ENCODE measurements at places on chromosomes 11 and 22.

GRCh38 chr22:19831016-19831415 is 23.7 kb downstream of the GNB1L start:
- DNase-seq: no peak

DNA sequence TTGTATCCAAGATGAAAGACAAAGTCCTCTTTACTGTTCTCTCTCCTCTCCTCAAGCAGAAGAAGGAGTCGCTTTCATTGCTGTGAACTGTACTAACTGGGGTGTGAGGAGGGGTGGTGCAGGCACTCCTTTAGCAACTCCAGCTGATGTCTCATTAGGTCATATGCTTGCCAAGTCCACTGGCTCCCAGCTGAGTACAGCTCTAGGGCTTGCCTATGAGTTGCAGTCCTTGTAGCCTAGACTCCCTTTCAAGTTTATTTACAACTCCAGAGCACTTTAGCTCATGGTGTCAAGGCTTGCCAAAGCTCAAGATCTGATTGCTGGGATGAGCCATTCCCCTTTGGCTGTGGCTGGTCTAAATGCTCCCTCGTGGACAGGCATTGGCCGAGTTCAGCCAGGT is 55.1 kb upstream of the PDGFD start:
- DNase-seq: peak; percentile 28

DNA sequence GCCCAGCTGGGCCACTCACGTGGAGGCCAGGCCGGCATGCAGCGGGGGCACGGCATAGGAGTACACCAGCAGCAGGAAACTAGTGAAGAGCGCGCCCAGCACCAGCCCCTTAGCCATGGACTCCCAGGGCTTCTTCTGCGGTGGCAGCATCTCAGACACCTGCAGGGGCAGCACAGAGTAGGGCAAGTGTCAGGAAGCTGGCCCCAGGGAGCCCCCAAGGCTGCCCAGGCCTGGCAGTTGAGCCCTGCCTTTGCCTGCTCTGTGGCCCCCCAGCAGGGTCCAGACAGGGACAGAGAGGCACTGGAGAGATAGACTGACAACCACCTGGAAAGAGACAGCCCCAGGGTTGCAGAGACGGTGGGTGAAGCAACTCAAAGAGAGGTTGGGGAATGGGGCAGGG is 10.7 kb upstream of the SEC14L6 start:
- DNase-seq: no peak

DNA sequence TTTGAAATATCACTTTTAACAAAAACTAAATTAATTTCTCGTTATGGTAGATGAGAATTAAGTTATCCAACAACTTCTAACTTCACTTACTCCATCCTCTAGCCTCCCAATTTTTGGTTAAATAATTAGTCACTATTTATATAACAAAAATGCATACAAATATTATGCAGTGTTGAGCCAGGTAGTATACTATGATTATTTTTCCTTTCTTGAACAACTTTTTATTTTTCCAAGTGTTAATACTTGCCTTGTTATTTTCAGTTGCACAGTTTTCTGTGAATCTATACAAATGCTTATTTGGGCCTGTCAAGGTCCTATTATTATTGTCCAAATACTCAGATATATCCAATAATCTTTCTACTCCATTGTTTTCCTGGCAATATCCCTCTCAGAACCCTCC is 19.9 kb upstream of the CCDC83 start:
- no peak for DNase-seq

DNA sequence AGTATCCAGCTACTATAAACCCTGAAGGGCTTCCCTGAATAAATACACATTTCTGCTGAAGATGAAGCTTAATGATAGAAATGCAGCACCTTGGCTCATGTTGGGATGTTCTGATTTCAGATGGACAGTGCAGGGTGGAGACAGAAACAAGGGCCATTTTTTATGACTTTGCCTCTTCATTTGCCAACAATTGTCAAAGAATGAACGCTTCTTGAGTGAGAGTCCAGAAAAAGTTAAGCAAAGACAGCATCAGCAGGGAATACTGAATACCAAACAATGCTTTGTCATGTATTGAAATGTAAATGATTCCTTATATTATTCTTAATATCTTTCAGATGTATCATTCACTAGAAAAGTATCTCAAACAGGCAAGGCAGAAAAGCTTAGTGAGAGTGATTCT is 84.9 kb downstream of the TRPC6 start:
- DNase-seq: no peak

DNA sequence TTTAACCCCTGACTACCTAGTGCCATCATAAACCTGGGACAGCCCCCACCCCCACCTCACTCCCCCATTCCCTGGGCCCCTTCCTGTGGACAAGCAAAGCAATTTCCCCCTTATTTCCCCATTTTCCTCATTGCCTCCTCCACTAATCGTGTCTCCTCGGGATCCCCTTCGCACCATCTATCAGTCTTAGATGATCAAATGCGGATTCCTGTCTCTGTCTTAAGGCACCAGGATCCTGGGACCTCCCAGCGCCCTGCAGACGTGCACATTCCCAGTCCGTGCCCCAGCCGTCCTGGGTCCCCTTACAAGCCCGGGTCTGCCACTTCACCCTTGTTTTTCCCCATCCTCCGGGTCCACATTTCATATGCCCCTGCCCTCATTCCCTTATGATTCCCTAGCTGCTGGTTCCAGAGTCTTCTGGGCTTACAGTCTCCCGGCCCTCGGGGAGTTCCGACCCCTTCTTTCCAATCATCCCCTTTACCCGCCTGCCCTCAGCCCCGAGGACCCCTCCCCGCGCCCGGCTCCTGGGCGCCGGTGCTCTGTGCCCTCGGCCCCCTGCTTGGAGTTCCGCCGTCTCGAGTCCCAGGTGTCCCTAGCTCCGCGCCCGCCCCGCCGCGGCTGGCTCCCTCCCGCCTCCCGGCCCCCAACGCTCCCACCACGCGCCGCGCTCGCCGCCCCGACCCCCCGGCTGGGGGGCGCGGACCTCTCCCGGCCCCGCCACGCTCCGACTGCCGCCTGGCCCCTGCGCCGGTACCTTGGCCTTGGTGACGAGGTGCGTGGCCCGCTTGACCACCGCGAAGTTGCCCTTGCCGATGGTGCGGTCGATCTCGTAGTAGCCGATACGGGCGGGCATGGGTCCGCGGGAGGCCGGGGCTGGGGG is 599 bp downstream of the SIK3 start:
- DNase-seq: peak; percentile 66

DNA sequence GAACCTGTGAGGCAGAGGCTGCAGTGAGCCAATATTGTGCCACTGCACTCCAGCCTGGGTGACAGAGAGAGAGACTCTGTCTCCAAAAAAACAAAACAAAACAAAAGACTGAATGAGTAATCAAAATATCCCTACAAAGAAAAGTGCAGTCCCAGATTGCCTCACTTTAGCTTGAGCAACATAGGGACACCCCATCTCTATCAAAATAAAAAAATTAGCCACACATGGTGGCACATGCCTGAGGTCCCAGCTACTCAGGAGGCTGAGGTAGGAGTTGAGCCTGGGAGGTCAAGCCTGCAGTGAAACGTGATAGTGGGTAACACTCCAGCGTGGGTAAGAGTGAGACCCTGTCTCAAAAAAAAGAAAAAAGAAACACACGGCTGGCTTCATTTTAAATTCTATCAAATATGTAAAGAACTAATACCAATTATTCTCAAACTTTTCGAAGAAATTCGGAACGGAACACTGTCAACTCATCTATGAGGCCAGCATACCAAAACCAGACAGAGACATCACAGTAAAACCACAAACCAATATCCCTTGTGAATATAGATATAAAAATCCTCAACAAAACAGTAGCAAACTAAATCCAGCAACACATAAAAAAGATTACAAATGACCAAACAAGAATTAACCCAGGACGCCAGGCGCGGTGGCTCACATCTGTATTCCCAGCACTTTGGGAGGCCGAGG is 12.9 kb downstream of the CHEK2 start:
- no peak for DNase-seq

- no peak for DNase-seq
These were observed 84.3 kb downstream of the ARL14EP start for GRCh38 chr11:30406978-30407762.

DNA sequence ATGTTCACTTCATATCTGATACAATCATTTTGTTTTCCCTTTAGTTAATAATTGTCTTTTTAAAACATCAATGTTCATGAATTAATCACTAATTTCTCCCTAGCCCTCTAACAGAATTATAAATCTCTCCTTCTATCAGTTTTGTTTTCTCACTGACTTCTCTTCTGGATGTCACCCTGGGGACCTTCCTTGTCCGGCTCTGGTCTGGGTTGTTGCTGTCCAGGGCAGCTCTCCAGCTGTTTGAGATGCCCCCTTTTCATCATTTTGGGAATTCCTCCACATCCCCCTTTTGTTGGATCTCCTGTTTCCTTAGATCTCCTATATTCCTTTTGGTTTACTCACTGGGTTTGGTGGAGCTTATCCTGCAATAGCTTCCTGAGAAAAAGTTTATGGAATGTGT is 35.6 kb upstream of the PSMA1 start:
- DNase-seq: no peak

GRCh38 chr11:131408025-131408640 is 37.7 kb downstream of the NTM start:
- DNase-seq: no peak

DNA sequence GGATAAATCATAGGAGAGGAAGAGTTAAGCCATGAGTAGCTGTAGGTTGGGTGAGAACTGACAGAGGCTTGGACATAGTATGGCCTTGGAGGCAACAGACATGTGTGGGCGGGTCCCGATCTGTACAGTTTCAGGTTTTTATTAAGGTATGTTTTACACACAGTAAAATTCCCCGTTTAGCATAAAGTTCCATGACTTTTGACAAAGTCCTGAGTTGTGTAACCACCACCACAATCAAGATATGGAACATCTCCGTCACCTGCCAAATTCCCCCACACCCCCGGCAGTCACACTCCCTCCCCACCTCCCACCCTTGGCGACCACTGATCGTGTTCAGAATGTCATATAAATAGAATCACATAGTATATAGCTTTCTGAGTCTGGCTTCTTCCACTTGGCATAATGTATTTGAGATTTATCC is 68.1 kb downstream of the GRIK4 start:
- no peak for DNase-seq
